ENCODE measurements at places on chromosomes 3 and 15.

- DNase-seq, result no peak
Measured at GRCh38 chr15:42612367-42612912, 37.0 kb downstream of the STARD9 start.

GRCh38 chr15:79283252-79284048 lies 928 bp downstream of the ANKRD34C start:
- DNase-seq, result peak; percentile 40

GRCh38 chr15:80434926-80435720 lies 30.9 kb downstream of the ARNT2 start:
- DNase-seq, result no peak

- peak; percentile 75 for DNase-seq
Measured at GRCh38 chr15:39852250-39852649, 67.8 kb downstream of the GPR176 start.

DNA sequence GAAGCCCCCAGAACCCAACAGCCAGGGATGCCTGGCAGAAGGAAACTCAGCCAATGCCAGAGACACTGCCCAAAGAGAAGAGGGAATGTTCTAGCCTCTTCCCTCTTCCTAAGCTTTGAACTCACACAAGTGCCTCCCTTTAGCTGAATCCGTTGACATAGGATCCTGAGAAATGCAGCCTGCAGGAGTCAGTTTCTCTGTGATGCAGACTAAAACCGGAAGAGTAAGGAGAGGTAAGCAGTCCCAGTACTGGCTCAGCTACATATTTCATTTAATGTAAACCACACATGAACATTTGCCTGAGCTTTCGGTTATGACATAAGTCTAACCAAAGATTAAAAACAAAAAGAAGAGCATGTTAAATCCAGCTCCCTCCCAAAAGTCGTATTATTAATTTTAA lies 768.7 kb downstream of the TBL1XR1 start:
- peak; percentile 32 for DNase-seq

All from fibroblast of upper back skin (primary cell).